T follicular helper cell (primary cell): ENCODE measurements at places on chromosomes 5 and 9.

DNA sequence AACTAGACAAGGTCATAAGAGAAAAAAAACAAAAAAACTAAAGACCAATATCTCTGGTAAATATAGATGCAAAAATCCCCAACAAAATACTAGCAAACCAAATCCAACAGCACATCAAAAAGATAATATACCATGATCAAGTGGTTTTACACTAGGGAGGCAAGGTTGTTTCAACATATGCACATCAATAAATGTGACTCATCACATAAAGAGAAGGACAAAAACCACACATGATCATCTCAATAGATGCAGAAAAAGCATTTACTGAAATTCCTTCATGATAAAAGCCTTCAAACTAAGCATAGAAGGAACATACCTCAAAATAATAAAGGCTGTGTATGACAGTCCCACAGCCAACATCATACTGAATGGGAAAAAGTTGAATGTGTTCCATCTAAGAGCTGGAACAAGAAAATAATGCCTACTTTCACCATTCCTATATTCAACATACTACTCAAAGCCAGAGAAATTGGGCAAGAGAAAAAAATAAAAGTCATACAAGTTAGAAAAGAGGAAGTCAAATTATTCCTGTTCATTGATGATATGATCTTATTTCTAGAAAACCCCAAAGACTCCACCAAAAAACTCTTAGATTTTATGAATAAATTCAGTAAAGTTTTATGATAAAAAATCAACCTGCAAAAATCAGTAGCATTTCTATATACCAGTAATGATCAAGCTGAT is 72.2 kb upstream of the FAM169A start:
- DNase-seq, result no peak

DNA sequence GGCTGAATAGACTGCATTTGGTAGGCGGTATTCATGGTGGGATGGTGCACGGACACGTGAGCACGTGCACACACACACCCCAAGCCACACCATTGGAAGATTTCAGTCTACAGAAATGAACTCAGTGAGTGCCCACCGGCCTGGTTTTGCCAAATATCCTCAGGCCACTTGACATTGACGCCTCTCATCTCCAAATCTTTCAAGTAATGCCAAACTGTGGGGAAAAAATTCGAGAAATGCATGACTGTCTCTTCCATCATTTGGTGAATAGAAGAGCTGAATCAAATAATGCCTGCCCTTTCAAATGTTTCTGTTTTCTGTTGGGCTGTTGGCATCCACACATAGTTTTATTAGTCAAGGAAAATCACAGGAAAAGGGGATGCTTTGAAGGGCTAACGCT is 182.3 kb upstream of the EFNA5 start:
- DNase-seq, result no peak

DNA sequence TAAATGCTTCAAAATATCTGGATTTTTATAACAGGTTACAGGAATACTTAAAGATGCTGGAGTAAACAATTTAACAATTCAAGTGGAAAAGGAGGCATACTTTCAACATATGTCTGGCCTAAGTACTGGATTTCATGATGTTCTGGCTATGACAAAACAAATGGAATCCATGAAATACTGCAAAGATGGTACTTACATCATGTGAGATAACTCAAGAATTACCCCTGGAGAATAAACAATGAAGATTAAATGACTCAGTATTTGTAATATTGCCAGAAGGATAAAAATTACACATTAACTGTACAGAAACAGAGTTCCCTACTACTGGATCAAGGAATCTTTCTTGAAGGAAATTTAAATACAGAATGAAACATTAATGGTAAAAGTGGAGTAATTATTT is 35.6 kb downstream of the SLC30A5 start:
- no peak for DNase-seq

GRCh38 chr5:80701597-80701996 is 46.8 kb upstream of the DHFR start:
- no peak for DNase-seq

DNA sequence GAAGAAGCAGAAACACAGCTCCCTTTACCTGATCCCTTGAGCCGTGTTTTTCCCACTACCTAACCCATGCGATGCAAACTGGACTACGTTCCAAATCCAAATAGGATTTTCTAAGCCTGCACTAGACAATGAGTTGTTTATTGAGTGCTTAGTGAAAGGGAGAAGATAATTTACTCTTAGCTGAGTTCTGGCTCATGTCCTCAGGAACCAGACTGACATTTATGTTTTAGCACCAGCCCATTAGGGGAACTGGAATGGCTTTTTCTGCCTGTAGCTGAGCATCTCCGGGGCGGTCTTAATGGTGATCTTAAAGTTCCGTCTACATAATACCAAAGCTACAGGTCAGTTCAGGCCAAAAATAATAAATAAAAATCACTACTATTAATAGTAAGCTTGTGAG is 81.5 kb downstream of the SH3TC2 start:
- no peak for DNase-seq

DNA sequence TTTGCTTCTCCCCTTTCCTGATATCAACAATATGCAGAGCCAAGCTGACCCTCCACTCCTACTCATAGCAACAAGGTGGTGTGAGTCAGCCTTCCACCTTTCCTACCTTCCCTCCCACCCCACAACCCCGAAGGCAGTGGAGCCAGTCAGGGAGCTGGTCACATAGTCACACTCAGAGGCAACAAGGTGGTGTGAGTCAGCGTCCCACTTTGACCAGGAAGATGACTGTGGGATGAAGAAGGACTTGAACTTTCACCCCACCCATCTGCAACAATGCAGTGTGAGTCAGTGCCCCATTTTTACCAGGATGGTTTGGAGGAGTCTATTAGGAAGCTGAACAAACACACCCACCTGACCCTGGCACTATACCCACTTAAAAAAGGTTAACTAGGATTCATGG is 30.1 kb upstream of the ZNF782 start:
- no peak for DNase-seq

DNA sequence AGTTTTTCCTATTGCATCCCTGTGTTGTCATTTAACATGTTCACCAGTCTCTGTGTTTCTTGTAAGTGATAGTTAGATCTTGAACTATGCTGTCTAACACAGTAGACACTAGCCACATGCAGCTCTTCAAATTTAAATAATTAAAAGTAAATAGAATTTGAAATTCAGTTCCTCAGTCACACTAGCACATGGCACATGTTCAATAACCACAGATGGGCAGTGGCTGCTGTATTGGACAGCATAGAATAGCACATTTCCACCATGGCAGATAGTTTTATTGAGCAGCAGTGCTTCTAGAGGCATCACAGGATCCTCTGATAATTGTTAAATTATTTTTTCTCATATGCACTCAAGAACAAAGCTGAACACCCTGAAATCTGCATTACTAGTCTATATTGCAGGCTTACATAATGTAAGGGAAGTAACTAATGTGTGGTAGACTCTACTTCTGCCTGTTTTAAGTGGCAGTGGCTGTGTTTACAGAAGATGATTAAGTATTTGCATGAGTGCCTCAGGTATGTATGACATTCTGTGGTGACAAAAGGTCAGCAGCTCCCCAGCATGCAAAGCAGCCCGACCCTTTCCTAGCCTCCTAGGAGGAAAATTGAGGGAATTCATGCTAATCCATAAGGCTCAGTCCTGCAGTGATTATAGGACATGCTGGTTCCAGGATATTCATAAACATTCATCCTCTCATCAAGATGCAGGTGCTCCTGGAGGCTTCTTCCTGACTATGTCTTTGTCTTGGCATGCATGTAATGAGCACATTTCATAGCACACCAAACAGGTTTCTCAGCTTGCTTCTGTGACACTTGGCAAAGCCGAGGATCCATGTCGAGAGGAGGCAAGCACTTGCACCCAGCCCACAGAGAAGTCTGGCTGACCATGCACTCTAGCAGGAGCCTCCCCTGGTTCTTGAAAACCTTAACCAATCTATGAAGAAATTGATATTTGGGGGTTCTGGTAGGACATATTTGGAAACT is 45.5 kb downstream of the SH3RF2 start:
- DNase-seq, result no peak

DNA sequence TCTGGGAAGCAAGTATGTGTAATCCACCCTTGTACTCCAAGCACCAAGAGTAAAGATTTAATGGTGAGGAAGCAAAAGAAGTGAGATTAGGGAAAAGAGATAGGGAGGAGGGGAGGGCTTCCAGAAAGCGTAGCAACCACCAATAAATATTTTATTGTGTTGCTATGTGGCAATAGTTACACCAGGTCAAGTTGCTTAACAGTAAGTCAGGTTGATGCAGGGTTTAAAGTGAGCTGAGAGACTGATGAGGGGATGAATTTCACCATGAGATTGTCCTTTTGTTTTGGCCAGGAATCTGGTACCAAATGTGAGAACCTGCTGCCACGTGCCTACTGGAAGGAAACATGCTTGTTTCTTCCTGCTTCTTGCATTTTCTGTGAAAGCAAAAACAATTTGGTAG is 62.7 kb downstream of the PCSK5 start:
- DNase-seq, result no peak

DNA sequence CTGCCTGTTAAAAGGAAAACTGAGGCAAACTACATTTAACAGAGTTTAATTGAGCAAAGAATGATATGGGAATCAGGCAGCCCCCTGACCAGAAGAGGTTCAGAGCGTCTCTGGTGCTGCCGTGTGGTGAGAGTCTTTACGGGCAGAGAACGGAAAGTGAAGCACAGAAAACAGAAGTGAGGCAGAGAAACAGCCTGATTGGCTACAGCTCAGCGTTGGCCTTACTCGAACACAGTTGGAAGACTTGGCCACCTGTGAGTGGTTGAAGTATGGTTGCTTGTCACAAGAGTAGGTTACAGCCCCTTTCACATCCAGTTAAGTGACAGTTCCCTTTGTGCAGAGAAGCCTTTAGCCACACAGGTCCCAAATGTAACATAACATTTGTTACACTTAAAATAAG is 16.9 kb upstream of the FBP1 start:
- no peak for DNase-seq

- no peak for DNase-seq
Measured at GRCh38 chr9:38768351-38768761, 48.4 kb upstream of the FAM240B start.

DNA sequence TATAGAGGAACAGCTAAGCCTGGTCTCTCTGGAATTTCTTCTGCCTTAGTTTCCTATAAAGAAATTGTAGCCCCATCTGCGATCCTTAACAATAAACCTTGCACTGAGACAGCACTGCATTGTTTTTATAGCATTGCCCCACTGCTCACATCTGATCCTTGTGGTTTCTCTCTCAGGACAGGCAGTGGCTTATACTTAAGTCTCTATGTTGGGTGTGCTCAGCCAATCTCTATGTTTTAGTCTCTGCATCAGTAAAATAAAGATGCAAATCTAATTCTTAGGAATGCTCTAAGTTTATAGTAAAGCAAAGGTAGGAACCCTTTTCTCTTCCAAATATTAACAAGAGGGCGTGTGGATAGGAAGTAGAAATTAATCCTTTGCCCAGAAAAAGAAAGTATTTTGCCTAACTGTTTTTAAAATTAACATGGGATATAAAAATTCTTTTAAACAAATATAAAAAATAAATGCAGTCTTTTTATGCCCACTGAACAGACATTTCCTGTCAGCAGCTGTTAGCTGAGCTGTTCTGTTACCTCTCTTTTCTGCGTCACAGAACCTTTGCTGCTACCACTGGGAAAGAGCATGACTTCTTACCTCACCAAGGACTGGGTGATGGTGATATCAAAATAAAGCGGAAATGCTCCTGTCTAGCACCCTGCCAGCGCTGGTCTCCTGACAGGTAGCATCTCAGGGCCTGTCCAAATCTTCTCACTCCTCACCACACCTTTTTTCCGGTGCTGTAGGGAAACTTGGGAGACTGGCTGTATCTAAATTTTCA is 29.5 kb downstream of the MRPS27 start:
- no peak for DNase-seq

DNA sequence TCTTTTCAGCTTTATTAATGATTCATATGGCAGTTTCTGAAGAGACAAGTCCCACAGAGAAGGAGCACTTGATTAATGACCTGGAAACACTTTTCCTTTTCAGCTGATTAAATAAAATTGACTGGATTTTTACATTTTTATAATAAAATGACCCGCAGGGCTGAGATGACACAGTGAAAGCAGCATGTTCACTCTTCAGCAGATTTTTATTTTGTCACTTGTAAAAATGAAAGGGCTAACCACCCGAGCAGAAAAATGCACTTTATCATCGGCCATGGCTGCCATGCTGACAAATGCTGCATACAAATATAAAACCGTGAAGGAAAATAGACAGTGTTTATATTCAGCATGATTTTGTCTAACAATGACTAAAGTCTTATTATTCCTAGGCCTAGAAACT is 321.6 kb upstream of the ITGA1 start:
- DNase-seq, result no peak

DNA sequence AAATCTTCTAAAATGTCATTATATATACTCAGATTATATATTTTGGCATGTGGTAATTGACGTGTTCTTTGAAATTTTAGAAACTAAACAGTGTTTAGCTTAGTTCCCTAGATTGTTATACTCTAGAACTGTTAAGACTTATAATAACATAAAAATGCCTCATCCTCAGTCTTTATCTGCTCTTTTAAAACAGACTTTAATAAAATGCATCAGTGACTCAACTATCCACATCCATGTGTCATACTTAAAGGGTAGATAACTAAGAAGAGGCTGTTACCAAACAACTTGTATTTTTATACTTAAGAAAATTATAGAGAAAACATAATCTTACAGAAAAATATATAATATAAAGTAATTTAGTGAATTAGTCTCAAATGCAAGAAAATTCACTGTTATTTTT is 15.2 kb downstream of the NFIL3 start:
- DNase-seq, result no peak

GRCh38 chr5:179123109-179123426 is 62.9 kb downstream of the ZNF354C start:
- no peak for DNase-seq

GRCh38 chr5:174245516-174246075 is 200.1 kb downstream of the NSG2 start:
- DNase-seq, result no peak

DNA sequence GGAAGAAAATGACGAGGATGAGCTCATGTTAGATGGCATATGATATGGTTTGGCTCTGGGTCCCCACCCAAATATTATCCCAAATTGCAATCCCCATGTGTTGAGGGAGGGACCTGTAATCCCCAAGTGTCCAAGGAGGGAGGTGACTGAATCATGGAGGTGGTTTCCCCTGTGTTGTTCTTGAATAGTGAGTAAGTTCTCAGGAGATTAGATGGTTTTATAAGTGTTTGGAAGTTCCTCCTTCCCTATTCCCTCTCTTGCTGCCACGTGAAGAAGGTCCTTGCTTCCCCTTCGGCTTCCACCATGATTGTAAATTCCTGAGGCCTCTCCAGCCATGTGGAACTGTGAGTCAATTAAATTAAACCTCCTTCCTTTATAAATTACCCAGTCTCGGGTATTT is 10.1 kb downstream of the EDIL3 start:
- DNase-seq, result no peak

- DNase-seq, result no peak
Measured at GRCh38 chr5:38680094-38680825, 123.8 kb upstream of the LIFR start.
